Amygdala (tissue), 56 donors: ENCODE measurements at places on chromosomes 7 and 10.

DNA sequence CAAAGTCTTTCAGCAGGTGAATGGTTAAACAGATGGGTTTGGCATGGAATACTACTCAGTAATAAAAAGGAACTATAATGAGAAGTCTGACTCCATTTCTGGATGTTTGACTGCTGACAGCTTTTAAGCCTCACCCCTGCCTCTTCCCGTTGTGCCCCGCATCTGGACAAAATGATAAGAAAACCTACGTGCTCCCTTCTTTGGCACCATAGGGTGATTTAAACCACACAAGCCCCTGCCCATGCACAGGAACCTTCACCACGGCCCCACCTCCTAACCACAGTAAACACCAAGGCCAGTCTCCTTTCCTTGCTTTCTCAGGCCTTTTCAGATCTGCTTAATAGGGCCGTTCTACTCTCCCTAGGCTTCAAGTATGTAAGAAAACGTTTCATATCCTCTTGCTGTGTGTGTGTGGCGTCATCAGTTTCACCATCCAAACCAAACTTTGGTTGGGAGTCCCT lies 47.1 kb upstream of the UBN2 start:
- no peak for DNase-seq

DNA sequence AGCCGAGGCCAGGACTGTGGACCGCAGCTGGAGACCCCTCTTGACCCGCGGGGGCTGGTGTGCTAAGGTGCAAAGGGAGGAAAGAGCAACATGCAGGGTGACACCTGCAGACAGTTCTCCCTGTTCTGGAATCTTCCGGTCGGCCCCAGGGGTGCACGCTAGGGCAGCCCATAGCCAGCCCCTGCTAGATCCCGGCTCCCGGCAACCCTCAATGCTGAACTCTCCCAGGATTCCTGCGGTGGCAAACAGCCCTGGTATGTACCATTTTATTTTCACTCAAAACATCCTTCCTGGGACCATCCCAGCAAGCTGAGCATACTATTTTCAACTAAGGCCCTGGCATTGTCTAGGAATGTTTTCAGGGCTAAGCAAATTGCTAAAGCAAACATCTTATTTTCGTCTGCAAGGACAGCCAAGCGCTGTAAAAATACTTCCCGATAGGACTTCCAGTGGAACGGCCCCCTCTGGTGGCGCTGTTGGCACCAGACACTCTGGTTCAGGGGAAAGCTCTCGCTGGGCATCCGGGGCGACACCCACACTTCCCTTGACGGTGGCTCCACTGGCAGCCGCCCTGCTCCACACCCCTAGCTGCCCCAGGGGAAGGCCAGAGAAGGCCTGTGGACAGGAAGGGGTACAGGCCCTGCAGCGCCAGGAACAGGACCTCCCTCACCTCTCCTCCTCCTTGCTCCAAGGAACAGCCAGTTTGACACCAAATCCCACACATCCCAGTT lies 99.4 kb downstream of the CTBP2 start:
- peak; percentile 65 for DNase-seq

DNA sequence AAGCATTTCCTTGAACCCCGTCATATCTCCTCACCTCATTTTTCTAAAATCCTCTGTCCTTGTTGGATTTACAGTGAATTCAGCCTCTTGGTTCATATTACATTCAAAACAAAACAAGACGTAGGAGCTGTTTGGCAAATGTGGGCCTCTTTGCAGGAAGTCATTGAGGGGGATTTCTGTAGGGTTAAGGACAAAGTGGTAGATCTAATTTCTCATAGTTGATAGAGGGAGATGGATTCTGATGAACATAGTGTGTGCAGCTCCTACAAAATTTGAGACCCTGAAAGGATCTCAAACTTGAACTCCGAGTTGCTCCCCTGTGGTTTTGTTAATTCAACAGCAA lies 682 bp downstream of the TBXAS1 start:
- DNase-seq = no peak

DNA sequence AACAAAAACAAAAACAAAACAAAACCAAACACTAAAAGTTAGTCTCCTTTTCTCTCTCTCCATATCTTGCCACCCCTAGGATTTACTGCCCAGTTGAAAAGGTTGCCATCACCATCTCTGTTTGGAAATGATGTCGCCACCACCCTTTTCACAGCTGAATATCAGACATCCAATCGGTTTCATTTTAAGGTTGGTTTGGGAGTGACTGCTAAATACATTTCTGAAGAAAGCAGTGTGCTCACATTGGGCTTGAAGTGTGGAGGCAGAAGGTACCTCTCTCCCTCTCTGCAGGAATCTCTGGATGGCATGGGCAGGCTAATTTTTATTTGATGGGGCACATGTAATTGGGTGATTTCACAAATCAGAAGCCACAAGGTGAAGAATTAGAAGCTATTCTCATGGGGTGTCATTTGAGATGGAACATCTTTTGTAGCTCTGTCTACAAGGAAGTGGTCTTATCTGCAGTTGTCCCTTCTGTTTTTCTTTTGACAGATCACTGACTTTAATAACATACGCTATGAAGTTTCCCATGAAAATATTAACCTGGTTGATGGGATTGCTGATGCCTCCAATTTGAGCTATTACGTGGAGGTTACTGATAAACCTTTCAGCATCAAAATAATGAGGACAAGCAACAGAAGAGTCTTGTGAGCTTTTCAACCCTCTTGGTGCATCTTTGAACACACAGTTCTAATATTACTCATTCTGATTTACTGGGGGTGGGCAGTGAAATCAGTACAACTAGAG lies 20.1 kb downstream of the MGAM2 start:
- no peak for DNase-seq

DNA sequence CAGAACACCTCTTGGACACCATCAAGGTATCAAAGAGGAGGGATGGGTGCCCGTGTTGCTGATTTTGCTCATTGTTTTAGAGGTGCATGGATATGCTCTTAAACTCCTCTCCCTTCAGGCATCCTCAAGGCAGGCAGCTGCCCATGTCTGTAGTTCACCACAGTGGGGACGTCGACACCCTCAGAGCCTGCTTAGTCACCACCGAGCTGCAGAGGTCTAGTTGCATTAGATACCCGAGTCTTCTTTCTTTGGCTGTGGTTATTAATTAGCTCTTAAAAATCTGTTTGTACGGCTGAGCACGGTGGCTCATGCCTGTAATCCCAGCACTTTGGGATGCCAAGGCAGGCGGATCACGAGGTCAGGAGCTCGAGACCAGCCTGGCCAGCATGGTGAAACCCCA lies 24.7 kb upstream of the TSPAN13 start:
- DNase-seq = no peak

- DNase-seq = peak; percentile 28
These were observed 1.2 kb downstream of the DLG5 start for GRCh38 chr10:77925410-77925794.

DNA sequence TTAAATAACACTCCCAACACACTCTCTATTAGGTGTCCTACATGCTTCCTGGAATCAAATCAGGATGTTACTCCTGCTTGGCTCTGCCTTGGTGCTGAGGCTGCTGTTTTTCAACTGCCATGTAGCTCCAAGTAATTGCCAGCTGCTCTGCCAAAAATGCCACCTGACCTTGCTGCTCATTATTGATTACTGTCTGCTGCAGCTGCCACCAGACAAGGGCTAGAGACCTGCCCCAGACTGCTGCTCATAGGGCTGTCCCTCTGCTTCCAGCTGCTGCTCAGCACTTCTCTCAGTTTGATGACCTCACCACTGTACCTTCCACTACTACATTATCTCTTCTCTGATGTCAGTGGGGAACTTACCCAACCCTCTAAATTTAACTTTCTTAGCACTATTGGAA lies 102.5 kb downstream of the PCLO start:
- DNase-seq = no peak
